Activated CD4-positive, CD25-positive, alpha-beta regulatory T cell treated with anti-CD3 and anti-CD28 coated beads, Interleukin-2, amount 50 U/mL, for 16 hours (primary cell): ENCODE measurements at places on chromosomes 2 and 18.

DNA sequence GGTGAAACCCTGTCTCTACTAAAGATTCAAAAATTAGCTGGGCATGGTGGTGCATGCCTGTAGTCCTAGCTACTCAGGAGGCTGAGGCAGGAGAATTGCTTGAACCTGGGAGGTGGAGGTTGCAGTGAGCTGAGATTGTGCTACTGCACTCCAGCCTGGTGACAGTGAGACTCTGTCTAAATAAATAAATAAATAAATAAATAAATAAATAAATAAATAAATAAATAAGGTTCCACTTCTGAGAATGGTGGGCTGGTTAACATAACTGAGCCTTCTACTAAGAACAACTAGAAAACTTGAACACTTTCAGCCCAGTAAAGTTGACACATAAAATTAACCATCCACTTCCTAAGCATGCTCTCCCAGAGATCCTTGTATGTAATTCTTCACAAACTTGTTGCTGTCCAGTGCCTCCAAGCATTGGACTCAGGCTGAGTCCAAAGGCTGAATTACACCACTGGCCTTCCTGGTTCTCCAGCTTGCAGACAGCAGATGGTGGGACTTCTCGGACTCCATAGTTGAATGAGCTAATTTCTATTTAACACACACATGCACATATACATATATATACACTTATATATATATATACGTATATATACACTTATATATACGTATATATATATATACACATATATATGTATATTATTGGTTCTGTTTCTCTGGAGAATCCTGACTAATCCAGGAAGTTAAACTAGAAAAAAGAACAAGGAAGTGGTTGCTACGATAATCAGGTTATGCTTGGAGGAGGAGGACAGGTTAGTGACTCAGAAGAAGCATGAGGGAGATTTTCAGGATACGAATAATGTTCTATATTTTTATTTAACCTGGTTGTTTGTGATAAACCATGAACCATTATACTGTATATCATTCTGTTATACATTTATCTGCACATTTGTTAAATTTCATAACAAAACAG, 348.8 kb downstream of the METTL4 start:
- no peak for DNase-seq

- DNase-seq: no peak
Measured at GRCh38 chr18:62883937-62884735, 168.8 kb downstream of the PHLPP1 start.

- no peak for DNase-seq
Measured at GRCh38 chr2:210546424-210547208, 9.8 kb upstream of the CPS1 start.

DNA sequence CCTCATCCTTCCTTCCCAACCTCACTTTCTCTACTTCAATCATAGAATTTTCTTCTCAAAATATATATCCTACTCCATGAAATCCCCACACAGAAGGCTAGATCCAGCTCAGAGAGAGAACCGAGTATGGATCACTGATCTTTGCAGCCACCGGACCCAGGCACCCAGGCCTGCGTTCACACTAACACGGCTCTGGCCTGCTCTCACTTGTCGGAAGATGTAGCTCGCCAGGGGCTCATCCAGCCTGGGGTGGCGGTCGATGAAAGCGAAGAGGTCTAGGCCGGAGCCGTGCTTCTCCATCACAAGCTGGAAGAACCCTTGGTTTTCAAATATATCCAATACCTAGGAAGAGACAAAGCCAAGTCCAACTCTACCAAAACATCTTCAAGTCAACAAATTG, 12.7 kb upstream of the MTERF4 start:
- no peak for DNase-seq

DNA sequence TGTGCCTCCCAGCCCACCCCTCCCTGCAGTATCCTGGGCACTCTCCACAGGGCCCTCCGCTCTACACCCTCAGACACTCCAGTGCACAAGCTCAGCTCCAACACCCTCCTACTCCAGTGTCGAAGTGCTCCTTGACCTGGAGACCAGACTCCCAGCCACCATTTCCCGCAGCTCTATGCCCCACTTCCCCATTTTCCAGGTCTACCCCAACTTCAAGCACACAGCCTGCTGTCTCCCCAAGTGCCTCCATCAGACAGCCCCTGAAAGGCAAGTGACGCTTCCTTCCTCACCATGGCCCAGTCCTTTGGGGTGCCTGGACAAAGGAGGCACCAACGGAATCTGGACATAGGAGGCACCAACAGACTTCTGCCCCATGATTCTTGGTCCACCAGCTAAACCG, 7.2 kb downstream of the PASK start:
- no peak for DNase-seq

DNA sequence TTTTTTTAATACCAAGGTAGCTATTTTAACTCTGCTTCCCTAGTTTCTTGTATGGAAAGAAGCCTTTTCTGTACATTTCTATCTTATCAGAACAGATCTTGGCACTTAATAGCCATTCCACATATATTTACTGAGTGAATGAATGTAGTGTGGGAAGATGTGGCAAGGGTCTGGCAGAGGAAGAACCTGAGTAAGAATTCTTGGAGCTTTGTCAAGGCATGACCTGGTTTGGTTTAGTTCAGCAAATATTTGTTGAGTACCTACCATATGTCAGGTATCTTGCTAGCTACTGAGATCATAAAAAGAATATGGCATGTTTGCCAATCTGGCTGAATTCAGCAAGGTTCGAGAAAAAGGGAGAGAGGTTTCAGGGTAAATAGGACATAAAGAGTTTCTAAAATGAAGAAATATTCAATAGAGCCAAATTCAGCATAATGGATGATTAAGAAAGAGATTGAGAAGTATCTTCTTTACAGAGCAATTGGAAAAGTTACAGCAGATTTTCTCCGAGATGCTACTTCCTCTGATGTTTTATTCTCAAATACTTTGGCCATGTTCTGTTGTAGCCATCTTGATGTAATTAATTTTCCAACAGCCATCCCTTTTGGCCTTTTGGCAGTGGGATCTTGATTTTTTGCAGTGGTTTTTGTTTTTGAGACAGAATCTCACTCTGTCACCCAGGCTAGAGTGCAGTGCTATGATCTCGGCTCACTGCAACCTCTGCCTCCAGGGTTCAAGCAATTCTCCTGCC, 21.7 kb upstream of the MEP1B start:
- no peak for DNase-seq

GRCh38 chr2:169343202-169343601, 19.1 kb downstream of the LRP2 start:
- no peak for DNase-seq

DNA sequence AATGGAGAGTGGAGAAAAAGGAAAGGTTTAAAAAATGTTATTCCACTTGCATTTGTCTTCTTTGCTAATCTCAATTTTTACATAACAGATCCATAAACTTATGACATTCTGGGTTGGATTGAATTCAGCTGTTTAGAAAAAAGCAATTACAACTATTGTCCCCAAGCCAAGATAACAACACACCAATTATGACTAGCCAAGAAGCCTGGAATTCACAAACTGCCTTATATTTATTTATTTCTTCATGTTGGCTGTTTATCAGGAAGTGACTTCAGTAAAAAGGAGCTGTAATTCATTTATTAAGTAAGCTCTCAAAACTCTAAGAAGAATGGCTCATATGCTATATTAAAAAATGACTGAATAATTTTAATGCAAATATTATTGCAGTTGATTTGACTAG, 137.4 kb downstream of the CALCRL start:
- DNase-seq: no peak

- no peak for DNase-seq
Measured at GRCh38 chr18:23433360-23433759, 19.7 kb upstream of the RIOK3 start.

DNA sequence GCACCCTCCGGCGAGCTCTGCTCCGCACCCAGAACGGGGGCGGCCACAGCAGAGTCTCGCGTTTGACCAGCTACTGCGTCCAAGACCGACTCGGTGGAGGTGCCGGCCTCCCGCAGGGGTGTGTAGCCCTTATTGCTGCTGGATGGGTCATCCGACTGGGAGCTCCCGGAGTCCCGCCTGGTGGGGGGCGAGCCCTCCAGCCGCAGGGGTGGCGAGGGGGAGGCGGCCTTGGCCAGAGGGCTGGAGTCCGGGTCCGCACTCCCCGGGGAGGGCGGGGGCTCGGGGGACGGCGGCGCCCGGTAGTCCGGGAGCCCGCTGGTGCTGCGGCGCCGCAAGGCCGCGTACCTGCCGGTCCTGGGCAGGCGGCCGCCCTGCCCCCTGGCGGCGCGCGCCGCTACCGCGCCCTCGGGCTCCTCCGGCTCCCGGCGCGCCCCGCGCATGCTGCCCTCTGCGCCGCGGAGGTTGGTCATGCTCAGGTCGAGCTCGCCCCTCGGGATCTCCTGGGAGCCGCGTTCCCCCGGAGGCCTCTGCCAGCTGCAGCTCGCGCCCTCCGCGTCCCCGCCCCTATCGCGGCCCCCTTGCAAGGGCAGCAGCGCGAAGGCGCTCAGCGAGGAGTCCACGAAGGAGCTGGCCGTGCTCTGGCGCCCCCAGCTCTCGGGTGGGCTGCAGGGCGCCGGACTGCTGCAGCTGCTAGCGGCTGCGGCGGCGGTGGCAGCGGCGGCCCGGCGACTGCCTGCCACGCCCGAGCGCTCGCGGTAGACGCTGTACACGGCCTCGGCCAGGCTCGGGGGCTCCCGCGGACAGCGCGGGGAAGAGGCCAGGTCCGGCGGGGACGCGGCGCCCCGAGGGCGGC, 4.8 kb downstream of the TMEM200C start:
- DNase-seq: no peak

DNA sequence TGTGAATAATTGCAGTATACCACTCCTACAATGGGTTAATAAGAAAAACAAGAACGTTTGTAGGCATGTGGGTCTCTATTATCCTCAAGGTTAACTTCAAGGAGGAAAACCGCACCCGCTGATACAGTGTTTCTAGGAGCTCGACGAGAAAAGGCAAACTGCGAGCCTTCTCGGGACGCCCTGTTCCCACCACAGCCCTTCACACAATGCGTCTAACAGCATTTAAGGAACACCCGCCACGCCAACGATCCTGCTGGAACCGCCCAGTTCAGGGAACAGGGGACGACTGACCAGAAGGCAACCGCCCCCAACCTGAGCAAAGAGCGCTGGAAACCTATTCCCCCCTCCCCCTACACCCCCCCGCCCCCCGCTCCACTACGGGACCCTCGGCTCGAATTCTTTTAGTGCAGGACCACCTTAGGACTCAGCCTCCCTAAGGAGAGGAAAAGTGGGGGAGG, 710 bp upstream of the TMSB10 start:
- no peak for DNase-seq

- no peak for DNase-seq
Measured at GRCh38 chr18:58140387-58141325, 96.6 kb downstream of the NEDD4L start.

DNA sequence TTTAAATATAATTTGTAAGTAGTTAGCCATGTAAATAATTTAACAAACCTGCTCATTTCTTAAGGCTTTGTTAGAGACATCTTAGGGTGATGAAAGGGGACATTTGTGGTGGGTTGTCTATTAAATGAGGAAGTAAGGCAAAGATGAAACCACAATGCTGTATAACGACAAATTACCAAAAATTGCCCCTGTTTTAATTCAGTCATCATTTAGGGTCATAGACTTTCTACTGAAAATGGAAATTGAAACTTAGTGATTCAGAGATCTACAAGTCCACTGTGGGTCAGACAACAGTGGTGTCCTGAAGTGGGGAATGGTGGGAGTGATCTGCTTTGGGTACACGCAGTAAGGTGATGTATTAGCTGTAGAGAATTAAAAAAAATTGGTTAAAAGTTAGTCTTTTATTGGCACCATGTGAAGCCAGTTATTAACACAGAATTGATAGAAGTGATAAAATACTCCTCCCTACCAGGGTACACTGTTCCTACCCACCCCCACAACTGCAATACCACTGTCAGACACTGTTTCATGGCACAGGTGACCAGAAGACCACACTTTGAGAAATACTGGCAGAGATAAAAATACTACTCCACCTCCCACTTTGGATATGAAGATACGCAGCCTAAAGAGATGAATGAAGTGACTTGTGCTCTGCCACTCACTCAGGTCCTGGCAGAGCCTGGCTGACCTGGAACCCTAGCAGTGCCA, 13.4 kb downstream of the CERS6 start:
- DNase-seq: no peak

DNA sequence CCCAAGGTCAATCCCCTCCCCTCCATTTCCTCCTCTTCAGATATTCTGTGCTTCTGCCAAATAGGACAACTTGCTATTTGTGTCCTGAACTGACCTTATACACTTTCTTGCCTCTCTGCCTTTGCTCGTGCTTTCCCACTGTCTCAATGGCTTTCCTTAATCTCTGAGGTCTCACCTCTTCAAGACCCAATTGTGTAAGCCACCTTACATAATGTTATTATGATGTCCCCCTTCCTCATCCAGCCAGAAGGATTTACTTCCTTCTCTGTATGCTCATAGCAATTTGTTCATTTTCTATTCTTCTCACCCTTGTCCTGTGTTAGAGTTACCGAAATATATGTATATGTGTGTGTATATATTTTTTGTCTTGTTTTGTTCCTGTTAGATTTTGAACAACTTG, 26.9 kb upstream of the DARS1 start:
- DNase-seq: no peak

DNA sequence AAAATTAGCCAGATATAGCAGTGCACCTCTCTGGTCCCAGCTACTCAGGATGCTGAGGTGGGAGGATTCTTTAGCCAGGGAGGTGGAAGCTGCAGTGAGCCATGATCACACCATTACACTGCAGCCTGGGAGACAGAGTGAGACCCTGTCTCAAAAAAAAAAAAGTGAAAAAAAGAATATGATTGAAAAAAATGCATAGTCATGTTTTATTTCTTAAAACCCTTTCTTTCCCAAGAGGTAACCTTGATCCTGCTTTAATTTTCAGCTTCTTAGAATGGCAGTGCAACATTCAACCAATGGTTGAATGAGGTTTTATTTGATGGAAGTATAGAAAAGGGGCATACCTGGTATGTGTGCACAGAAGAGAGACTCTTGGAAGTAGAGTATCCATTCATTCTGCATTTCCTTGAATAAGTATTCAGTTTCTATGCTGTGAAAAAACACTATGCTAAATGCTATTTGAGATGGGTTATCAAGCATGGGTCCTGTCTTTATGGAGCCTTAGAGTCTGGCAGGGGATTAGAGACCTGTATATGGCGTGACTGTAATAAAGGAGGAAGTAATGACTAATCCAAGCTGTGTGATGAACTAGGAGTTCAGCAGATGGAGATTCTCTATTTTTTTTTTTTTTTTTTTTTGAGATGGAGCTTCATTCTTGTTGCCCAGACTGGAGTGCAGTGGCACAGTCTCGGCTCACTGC, 146.3 kb downstream of the WDSUB1 start:
- no peak for DNase-seq

- DNase-seq: no peak
Measured at GRCh38 chr2:130376433-130377293, 20.8 kb downstream of the PTPN18 start.

GRCh38 chr18:49431165-49431962, 29.1 kb downstream of the DYM start:
- no peak for DNase-seq

DNA sequence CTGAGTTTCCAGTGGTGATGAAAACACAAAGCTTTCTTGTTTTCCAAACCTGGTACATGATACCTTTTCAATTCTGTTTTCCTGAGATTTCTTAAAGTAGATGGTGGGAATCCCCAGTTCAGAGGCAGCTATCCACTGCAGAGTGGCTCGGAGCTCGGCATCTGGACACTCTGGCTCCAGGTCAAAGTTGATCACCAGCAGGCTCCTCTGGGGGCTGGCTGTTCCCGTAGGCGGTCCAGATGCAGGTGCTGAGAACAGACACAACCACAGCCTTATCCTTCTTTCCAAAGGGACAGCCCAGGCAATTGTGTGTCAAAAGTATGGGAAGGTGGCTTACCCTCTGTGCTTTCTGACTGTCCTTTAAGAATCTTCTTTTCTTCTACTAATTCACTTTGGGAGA, 119.5 kb downstream of the DAW1 start:
- no peak for DNase-seq
